ENCODE measurements at places on chromosomes 5 and 9.

- no peak for DNase-seq
Observed at GRCh38 chr5:138440159-138441073, 1.6 kb downstream of the REEP2 start.

- no peak for DNase-seq
Observed at GRCh38 chr5:42636425-42636824, 120.2 kb upstream of the CCDC152 start.

GRCh38 chr5:67549947-67550346 is 353.3 kb upstream of the CD180 start:
- DNase-seq = no peak

- DNase-seq = no peak
Observed at GRCh38 chr5:151005950-151006576, 14.3 kb upstream of the GPX3 start.

DNA sequence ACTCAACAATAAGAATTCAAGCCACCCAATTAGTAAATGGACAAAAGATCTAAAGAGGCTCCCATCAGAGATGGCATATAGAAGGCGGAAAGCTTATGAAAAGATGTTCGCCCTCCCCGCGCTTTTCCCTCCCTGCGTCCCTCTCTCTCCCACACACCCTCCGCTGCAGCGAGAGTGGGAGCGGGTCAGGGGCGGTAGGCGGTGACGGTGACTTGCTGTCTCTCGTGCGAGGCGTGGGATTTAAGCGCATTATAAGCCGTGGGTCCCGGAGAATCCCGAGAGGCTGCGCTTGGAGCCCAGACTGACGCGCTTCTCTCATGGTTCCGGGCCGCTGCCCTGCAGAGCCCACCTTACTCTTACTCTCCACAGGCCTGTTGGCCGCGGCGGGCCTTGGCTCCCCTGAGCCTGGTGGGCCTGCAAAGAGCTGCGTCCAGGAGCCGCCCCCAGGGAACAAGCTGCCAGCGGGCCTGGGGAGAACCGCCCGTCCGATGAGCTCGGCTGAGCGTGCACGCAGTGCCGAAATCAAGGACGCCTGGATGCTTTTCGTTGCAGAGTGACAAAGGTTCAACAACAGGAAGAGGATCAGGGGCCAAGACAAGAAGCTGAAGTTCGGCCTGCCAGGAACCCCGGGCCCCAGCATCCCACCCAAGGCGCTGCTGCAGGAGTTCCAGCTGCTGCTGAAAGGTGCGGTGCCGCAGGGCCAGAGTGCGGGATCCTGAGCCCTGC is 42.6 kb upstream of the BICD2 start:
- DNase-seq = no peak

GRCh38 chr5:149603920-149604319 is 22.6 kb downstream of the ARHGEF37 start:
- no peak for DNase-seq

DNA sequence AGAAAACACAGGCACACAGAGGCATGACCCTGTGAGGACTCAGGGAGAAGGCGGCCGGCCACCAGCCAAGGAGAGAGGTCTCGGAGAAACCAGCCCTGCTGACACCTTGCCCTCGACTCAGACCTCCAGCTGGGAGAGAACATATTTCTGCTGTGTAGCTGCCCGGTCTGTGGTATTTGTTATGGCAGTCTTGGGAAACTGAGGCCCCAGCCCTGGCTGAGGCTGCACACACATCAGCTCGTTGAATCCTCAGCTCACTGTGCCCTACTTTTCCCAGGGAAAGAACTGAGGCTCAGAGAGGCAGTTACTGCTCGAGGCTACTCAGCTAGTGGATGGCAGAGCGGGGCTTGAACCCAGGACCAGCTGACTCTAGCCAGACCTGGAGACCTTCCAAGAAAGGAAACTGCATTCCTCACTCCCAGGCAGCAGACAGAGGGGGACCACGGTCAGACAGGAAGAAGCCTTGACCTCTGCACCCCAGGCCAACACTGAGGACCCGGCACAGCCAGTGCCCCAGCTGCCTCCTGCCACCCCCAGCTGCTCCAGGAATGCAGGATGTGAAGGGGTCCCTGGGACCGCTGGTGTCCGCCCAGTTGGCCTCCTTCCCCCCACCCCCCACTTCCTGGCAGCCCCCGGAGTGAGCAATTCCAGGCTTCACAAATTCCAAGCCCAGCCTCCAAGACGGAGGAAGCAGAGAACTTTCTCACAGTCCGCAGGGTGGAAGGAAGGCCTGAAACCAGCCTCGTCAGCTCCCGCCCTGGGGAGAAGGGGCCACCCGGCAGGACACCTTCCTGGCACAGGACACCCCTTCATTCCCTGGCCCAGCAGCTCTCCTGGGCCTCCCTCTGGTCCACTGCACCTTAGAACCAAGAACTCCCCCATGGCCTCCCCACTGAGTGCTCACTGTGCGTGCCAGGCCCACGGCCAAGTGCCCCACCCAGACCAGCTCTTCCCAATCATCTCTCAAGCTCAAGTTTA is 69.9 kb downstream of the LRSAM1 start:
- no peak for DNase-seq

GRCh38 chr9:107237873-107238272 is 45.2 kb upstream of the RAD23B start:
- DNase-seq = peak; percentile 23

GRCh38 chr5:1101961-1102713 is 9.7 kb downstream of the SLC12A7 start:
- DNase-seq = no peak

All from activated CD4-positive, alpha-beta T cell treated with anti-CD3 and anti-CD28 coated beads, Interleukin-2, Interleukin-4, amounts not matched to agents 100 ng/mL and 50 ng/mL, durations not matched to agents 16 hours and 8 hours (primary cell).